ENCODE measurements at places on chromosomes 16 and 17.

DNA sequence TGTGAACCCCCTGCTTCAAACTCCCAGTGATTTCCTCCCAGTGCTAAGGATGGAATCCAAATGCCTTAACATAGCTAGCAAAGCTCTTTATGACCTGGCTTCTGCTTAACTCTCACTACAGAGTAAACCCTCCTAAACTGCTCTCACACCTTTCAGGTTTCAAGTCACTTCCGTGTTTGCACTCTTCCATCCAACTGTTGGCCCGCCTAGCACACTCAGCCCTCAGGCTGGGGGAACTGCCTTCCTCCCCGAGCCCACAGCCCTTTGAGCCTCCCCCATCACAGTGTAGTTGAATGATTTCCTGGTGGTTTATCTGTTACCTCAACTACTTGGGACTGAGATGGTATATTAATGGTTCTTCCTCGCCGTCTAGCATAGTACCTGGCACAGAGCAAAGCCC, 342.5 kb downstream of the NPIPA8 start:
- DNase-seq: no peak

GRCh38 chr16:87306516-87306915, 10.7 kb downstream of the C16orf95 start:
- no peak for DNase-seq

- no peak for DNase-seq
Measured at GRCh38 chr17:22443061-22443460, 750.7 kb downstream of the KCNJ18 start.

DNA sequence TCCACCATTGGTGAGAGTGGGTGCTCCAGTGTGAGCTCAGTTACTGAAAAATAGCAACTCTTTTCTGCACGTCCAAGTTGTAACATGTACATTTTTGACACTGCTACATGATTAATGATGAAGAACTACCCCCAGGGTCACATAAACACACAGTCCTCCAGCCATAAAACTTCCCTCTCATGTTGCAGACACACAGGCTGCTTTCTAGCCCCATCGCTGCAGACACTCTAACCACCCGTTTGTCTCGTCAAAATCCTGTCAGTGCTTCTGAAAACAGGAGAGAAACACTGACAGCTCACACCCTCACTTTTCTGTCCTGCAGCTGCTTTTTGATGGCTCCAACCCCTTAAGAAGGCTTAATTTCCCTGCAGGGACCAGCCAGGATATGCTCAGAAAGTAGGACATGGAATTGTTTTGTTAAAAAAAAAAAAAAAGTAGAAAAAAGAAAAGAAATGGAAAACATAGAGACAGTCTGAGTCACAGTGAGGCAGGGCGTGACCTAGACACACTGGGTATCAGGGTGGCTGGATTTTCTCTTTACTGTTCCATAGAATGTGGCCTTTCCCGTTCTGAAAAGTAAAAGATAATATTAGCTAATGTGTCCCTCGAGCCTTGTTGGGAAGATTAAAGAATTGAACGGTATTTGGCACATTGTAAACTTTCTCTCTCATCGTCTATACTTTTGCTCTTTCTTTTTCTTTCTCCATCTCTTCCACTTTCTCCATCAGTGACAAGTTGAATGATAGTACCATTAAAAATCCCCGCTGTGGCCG, 20.7 kb upstream of the CCL5 start:
- no peak for DNase-seq

DNA sequence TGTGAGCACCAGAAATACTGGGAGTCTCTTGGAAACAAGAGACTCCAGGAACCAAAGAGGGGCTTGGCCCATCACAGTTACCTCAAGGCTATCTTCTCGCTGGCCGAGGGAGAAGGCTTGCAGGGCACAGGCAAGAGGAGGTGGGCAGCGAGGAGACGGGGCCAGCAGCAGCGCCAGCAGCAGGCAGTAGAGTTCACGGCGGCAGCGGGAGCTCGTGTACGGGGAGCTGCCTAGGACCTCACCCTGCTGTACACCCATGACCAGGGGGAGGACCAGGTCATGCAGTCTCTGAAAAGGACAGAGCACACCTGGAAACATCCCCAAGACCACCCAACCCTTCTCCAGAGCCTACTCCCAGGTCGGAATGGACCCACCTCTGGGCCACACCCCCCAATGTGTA, 30.8 kb downstream of the PELP1 start:
- DNase-seq: no peak

GRCh38 chr16:53549970-53550690, 47.1 kb upstream of the AKTIP start:
- DNase-seq: peak; percentile 25

DNA sequence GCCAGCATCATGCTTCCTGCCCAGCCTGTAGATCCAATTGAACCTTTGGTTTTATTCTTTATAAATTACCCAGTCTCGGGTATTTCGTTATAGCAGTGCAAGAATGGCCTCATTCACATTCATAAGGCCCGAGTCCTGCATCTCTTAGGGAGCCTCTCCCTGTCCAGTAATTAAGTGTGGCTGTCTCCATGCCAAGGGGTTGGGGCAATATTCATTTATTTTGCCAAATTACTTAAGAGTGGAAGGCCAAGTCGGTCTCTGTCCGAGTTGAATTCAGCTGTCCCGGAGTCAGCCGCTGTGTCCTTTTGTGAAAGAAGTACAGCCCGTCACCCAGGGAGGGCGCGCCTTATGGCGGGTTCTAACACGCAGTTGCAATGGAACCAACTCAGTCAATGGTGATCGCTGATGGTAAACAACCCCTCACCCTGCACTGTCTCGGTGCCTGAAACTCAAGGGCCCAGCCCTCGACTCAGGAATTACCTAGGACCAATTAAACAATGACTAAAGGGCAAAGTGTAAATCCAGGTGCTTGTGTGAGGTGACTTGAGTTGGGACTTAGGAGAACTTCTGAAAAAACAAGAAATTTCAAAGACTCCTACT, 22.2 kb downstream of the KIAA0513 start:
- DNase-seq: no peak

- DNase-seq: no peak
Measured at GRCh38 chr17:66415366-66416206, 113.2 kb downstream of the PRKCA start.

DNA sequence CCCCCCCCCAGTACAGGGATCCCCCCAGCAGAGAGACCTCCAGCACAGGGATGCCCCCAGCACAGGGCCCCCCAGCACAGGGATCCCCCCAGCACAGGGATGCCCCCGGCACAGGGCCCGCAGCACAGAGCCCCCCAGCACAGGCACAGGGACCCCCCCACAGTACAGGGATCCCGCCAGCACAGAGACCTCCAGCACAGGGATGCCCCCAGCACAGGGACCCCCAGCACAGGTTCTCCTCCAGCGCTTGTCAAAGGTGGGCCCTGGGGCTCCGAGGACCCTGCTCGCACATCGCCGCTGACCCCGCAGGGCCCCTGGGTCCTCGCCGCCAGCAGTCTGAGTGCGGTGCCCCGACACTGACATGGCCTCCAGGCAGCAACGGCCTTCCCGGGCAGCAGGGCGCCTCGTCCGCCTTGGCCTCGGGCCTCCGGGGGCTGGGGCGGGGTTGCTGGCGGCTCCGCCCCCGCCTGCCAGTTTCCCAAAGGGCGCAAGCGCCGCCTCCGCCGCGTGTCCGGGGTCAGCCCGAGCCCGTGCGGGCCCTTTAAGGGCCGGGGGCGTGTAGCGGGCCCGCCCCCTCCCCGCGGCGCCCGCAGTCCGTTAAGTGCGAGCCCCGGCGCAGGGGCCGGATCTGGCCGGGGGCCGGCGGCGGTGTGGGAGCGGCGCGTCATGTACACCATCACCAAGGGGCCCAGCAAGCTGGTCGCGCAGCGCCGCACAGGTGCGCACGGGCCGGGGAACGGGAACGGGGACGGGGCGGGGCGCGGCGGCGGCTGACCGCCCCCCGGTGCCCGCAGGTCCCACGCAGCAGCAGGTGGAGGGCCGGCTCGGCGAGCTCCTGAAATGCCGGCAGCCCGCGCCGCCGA, at the start of gene MCRIP2:
TSS of gene MCRIP2 (plus strand) at position 503 of the 863 bp plus-strand sequence. CDS start at position 667, 164 bp downstream.
- DNase-seq: peak; percentile 54

DNA sequence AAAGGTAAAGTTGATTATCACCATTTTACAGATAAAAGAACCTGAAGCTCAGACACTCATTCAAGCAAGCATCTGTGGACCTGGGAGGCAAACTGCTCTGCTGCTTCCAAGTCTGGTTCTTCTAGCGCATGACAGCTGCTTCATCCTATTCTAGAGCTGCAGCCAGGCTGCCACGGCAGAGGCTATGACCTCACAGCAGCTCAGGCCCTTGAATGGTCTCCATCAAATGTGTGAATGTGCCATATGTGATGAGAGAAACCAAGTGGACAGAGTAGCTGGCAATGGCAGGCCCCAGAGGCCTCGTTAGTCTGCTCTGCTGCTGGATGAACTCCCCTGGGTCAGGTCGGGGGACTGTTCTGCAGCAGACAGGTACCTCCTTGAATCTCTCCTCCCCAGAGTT, 30.7 kb upstream of the FOXJ1 start:
- no peak for DNase-seq

GRCh38 chr16:86667035-86667434, 88.7 kb downstream of the FOXL1 start:
- no peak for DNase-seq

- DNase-seq: no peak
Measured at GRCh38 chr17:19363114-19363438, 553 bp upstream of the B9D1 start.

DNA sequence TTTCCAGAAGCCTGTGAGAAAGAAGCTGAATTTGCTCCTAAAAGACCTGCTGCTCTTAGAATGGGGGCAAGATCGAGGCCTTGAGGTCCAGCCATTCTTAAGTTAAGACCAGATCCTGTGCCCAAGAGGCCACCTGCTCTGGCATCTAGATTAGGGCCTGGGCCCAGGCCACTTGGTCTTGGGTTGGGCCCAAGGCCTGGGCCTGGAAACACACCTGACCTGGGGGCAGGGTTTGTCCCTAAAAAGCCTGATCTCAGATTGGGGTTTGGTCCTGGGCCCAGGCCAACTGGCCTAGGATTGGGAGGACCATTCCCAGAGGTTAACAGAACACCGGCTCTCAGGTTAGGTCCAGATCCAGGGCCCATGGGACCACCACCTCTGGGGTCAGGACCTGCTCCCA, 12.9 kb downstream of the CHTF8 start:
- DNase-seq: no peak

GRCh38 chr17:63277629-63278028, 168.5 kb downstream of the CYB561 start:
- DNase-seq: no peak

DNA sequence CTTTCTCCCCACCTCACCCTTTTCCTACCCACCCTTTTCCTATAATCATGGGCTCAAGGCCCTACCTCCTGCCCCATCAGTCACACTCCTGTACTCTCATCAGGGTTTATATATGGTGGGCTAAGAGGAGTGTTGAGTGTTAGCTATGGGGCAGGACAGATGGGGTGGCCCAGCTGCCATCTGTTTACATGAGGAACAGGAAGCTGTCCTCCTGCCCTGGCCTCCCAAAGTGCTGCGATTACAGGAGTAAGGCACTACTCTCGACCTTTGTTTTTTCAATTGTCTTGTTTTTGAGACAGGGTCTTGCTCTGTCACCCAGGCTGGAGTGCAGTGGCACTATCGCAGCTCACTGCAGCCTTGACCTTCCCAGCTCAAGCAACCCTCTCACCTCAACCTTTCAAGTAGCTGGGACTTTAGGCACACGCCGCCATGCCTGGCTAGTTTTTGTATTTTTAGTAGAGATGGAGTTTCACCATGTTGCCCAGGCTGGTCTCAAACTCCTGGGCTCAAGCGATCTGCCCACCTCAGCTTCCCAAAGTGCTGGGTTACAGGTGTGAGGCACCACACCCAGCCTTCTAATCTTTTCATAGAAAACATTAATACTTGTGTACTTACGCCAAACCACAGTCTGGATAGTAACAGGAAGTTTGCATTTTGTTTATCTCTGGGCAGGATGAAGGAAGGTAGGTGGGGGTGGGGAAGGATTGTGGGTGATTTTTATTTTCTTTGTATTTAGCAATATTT, 1.6 kb downstream of the TRADD start:
- DNase-seq: no peak

DNA sequence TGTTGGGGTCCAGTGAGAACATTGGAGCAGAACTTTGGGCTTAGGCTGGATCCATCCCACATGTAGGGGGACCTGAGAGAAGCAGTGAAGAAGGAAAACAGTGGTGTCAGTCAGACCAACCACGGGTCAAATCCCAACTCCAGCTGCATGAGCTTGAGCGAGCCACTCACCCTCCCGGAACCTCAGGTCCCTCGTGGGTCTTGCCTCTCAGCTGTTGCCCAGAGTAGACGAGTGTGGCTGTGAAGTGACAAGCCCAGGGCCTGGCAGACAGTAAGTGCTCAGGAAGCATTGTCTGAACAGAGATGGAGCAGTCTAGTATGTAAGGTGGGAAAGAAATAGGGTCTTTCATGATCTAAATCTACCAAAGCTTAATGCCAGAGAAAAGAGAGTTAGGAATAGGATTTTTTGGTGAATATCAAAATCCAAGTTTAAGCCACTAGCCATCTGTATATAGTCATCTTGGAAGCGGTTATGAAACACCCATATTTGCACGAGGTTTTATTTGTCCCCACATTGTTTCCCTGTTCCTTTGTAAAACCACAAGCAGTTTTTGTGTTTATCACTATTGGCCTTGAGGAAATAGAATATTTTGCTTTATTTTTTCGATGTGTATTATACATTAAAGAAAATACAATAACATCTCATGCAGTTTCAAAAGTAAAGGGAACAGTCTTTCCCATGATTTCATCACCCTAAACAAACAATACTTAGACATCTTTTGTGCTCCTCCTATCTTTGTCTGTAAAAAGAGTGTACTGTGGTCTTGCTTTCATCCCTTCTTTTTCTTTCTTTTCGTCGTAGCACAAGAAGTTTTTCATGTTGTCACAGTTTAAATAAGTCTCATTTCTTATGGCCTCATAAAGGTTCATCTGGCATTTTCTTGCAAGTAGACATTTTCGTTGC, 112.0 kb downstream of the CLEC16A start:
- DNase-seq: no peak

- no peak for DNase-seq
Measured at GRCh38 chr17:83185023-83186002, 105.9 kb downstream of the METRNL start.

- DNase-seq: peak; percentile 55
Measured at GRCh38 chr17:45852535-45853297, 8.0 kb downstream of the SPPL2C start.

GRCh38 chr17:39173080-39173479, 7.1 kb upstream of the ARL5C start:
- DNase-seq: no peak

GRCh38 chr17:82272495-82273326, 789 bp downstream of the CSNK1D start:
- DNase-seq: peak; percentile 14

- no peak for DNase-seq
Measured at GRCh38 chr17:15438491-15439105, 28.8 kb downstream of the CDRT4 start.
